ENCODE measurements at places on chromosomes 11 and 22.

DNA sequence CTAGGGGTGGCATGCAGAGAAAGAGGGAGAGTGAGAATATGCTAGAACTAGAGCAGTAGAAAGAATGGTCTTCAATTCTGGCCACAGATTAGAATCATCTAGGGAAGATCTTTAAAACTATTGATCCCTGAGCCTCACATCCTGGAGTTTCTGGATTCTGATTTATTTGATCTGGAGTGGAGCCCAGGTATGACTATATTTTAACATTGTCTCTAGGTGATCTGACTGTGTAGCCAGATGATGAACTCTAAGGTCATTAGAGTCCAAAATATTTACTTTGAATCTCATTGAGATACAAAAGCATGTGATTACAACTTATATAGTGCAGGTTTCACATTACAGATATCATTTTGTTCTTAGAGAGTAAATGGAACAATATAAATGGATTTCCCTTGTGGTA lies 79.7 kb downstream of the FDX1 start:
- DNase-seq: no peak

DNA sequence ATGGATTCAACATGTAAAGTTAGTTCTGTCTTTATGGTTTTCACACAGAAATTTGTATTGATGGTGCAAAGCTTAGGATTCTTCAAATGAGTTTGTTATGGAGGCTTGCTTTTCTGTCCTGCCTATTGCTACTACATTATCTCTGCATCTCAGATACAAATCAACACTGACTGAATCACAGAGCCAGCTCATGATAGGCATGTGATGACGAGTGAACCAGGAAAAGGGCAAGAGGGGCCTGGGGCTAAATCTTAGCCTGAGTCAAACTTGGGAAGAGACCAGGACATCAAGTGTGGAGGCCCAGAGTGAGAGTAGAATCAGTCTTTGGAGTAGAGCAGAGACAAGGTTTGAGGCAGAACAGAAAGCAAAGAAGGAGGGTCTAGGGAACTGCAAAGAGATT lies 107.1 kb upstream of the CD44 start:
- no peak for DNase-seq

DNA sequence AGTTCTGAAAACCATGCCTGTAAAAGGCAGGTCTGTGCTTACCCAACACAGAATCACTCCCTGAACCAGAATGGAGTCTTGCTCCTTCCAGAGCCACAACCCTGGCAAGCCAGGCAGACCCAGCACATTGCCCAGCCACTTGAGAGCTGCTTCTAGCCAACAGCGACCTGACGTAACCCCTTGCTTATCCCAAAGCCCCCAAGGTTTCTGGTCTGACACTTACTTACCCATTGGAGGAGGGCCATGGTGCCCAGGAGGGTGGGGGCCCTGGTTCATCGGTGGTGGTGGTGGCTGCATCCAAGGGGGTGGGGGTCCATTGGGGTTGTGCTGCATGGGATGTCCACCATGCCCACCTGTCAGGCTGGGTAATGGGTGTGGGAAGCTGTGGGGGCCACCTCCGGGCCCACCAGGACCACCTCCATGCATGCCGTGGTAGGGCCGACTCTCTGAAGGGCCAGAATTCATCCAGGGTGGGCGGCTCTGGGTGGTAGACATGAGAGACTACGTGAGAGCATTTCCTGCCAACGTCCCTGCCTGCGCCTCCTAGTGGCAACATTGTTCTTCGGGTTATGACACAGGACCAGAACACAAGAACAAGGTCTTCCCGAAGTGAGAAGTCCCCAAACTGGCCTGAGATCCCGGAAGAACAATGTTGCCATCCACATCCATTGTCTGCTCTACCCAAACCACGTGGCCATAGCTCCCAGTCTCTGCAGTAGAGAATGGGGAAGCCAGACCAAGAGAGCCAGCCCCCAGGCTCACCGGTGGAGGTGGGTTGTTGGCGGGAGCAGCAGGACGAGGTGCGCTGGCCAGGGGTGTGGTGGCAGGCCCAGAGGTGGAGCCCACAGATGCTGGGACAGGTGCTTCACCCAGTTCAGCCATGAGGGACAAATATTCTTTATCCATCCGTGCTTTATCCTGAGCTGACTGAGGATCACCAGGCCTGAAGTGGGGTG lies 7.8 kb upstream of the PYGM start:
- DNase-seq: peak; percentile 72

GRCh38 chr22:43993072-43993760 lies 30.9 kb upstream of the PARVB start:
- DNase-seq: peak; percentile 51

DNA sequence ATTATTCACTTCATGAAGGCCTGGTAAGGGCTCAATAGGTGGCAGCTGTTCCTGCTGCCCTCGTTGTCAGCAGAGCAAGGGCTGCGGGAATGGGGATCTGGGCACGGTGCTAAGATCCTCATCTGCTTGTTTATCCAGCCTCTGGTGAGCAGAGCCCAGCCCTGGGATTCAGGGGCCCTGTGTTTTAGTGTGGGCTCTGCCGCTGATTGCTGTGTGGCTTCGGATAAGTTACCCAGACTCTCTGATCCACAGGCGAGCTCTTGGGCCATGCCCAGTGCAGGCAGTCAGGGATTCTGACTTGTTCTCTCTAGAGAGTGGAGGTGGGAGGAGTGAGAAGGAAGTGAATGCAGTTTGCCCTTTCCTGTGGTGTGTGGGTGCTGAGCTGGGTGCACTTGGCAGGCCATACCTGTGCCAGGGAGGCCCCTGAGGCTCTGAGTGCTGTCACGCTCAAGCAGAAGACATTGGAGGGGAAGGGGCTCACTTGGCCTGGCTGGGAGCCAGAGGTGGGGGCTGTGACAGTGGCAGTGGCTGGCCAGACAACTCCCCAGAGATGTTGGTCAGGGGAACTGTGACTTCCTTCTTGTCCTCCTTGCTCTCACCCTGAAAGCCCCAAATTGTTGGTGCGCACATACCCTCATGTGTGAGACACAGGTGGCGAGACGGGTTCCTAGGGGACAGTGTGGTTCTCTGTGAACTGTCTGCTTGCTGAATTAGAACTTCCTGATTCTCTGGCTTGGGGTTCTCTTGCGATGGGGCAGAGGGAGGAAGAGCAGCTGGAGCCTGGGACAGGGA lies 43.7 kb downstream of the CD82 start:
- no peak for DNase-seq

GRCh38 chr22:41539146-41540005 lies 4.9 kb downstream of the POLR3H start:
- no peak for DNase-seq

GRCh38 chr11:127639916-127640315 lies 639.3 kb upstream of the KIRREL3 start:
- DNase-seq: no peak

GRCh38 chr11:112004389-112004788 lies 20.8 kb upstream of the DLAT start:
- no peak for DNase-seq

DNA sequence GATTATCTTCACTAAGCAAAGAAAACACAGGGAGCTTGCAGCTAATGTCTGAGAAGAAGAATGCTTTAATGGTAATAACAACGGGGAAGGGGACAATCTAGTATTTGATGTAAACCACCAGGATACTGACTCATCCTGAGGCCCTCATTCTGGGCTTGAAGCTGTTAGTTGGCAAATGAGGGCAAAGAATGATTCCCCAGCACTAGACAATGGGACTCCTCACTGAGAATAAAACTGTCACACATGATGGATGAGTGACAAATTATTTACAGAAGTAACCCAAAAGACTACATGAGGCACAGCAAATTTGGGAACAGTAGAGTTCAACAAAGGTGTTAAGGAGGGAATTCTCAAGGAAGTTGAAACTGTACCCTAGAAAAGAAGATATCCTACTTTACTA lies 76.3 kb downstream of the FAM168A start:
- peak; percentile 42 for DNase-seq

- no peak for DNase-seq
Observed at GRCh38 chr11:88206751-88207150, 31.5 kb upstream of the RAB38 start.

GRCh38 chr11:36399745-36400144 lies 103.7 kb downstream of the PRR5L start:
- DNase-seq: no peak

GRCh38 chr11:15727520-15727914 lies 612.8 kb downstream of the INSC start:
- no peak for DNase-seq

- DNase-seq: no peak
Observed at GRCh38 chr22:18978506-18978905, 42.4 kb upstream of the PRODH start.

DNA sequence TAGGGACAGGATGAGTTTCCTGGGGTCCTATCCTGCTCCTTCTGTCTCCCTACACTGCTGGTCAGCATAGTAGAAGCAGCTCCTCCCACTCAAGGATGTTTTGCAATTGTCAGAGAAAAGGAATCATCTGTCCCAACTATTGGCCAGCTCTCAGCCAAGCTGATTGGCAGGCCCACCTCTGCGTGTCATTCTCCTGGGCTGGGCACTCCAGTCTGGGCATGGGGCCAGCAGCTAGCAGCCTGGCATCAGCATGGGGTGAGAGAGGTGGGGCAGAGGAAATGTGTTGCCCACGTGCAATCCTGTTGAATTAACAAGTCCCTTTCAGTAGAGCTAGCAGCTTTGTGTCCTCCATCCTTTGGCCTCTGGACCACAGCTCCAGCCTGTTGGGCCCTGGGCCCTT lies 14.1 kb downstream of the ANKK1 start:
- no peak for DNase-seq

- no peak for DNase-seq
Observed at GRCh38 chr11:113274713-113275582, 39.4 kb upstream of the TTC12 start.
